Stimulated activated CD8-positive, alpha-beta memory T cell treated with anti-CD3 and anti-CD28 coated beads, Interleukin-12 subunit alpha, Interleukin-12 subunit beta, amount 100 ng/mL, for 4 hours (primary cell): ENCODE measurements at places on chromosomes 5 and 9.

DNA sequence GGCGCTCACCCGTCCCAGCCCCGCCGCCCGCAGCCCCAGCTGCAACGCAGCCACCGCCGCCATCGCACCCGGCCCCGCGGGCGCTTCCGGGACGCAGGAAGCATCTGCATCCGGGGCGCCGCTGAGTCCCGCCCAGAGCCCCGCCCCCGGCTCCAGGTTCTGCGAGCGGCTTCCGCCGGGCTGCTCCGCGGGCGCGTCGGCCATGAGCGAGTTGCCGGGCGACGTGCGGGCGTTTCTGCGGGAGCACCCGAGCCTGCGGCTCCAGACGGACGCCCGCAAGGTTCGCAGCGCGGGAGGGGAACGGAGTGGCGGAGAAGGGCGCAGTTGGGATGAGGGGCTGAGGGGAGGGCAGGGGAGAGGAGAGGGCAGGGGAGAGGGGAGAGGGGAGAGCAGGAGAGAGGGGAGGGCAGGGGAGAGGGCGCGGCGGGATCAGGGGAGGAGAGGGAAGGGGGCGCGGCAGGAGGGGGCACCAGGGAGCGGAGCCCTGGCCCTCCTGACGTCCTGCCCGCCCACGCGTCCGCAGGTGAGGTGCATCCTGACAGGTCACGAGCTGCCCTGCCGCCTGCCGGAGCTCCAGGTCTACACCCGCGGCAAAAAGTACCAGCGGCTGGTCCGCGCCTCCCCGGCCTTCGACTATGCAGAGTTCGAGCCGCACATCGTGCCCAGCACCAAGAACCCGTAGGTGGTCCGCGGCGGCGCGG, at the start of the genes SURF1 and SURF2:
SURF1 (minus strand) TSS at position 97 of the 701 bp plus-strand sequence; CDS start at position 63, 34 bp downstream.
SURF2 (plus strand) TSS at position 160 of the 701 bp plus-strand sequence; CDS start at position 203, 43 bp downstream.
- peak; percentile 80 for DNase-seq

DNA sequence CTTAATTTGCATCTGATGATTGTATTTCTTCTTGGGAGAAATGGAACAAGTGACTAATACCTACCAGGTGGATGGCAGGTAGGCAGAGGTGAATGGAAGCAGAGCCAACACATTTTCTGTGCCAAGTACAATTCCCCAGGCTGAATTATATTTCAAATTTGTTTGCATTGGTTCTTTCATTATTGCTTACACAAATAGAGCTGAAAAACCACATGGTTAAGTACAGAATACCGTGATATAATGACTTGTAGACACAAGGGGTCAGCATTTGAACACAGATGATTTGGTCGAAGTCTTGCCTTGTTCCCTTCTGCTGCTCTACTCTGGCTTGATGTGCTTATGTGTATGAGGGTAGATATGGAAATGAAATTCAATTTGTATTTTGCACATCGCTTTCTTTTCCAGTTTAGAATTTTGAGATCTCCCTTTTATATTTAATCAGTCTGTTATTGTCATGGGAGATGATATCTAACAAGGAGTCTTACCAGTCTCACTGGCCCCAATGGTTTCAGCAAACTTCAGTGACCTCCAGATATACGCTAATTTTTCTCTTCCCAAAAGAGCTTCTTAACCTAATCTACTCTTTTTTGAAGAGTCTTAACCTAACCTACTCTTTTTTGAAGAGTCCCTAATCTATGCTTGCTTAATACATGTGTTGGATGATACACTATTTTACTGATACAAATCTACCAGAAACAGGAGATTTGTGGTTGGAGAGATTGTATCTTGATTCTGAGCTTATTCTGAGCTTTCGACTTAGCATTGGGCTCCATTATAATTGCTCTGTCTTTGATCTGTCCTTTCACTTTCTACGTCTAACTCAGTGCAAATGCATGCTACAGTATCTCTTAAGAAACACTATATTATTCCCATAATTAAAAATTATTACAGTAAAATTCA, 88.1 kb downstream of the PCSK1 start:
- no peak for DNase-seq

DNA sequence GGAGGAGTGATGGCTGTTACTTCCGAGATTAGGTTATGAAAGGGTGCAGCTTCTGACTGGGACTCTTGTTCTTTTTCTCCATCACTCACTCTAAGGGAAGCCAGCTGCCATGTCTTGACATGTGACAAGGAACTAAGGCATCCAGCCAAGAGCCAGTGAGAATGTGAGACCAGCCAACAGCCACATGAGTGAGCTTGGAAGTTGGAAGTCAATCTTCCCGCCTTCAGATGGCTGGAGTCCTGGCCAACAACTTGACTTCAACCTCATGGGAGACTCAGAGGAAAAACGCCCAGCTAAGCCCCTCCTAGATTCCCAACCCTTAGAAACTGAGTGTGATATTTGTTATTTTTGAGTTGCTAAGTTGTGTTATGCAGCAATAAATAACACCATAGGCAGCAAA, 201.1 kb downstream of the SNX18 start:
- no peak for DNase-seq

DNA sequence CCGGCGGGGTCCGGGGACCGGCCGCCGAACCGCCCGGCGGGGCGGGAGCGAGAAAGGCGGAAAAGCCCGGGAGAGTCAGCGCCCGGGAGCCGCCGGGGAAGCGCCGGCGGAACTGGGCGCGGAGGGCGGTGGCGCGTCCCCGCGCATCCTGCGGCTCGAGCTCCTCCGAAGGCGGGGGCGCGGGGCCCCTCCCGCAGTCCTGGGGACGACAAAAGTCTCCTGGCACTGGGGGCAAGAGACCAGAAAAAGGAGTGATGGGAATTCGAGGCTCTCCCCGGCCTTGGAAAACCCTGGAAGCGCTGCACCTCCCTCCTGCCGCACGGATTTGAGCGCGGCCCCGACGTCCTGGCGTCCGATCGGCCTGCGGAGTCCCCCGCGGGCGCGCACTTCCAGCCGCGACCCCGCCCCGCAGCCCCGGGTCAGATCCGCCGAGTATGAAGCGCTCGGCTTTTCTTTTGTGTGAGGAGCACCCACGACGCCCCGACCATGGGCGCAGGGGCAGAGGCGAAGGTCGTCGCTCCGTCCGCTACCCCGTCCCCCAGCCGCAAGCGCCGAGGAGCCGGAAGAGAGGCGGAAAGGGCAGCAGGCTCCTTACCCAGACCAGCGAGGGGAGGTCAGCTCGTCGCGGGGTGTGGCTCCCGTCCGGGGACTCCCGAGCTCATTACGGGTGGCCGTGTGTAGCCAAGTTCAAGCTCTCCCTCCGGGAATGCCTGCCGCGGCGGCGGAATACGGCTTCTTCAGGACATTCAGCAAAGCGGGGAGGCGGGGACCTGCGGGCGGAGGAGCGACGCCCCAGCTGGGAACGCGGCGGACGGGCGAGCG, at the start of gene EPB41L4A:
EPB41L4A (minus strand) TSS at position 114 of the 822 bp plus-strand sequence. CDS start 238 bp downstream, outside the sequence.
- DNase-seq: no peak

DNA sequence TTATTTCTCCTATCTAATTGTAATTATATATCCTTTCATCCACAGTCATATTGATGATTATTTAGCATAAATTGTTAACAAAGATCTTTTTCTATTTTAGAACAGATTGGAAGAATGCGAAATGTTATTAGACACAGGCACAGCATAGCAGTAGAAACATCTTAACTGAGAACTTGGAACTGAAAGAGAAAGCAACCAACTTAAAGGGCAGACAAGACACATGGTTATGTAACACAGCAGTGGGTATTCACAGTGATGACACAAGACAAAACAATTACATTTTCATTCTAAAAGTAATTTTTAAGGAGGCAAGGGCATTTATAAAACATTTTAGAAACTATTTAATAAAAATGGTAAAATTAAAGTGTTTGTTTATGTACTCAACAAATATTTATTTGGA, 57.7 kb upstream of the MEF2C start:
- no peak for DNase-seq

GRCh38 chr9:98923451-98924123, 20.1 kb upstream of the COL15A1 start:
- DNase-seq: no peak

DNA sequence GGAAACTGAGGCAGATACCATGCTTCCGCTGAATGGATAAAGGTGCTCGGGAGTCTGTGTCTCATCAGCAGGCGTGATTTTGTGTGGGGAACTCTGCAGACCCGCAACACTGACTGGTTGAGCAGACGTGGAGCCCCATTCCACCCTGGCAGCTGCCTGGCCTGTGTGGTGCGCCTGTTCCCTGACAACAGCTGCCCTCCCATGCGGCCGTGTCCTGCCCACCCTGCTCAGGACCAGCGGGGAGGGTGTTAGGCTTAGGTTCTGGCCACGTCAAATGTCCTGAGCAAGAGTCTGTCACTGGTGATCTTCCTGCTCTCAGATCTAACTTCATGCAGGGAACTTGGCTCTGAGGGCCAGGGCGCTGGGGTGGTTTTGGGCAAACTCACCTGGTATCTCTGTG, 417.7 kb upstream of the IRX4 start:
- DNase-seq: no peak

- no peak for DNase-seq
These were observed 54.3 kb downstream of the GRAMD2B start for GRCh38 chr5:126477294-126478117.

DNA sequence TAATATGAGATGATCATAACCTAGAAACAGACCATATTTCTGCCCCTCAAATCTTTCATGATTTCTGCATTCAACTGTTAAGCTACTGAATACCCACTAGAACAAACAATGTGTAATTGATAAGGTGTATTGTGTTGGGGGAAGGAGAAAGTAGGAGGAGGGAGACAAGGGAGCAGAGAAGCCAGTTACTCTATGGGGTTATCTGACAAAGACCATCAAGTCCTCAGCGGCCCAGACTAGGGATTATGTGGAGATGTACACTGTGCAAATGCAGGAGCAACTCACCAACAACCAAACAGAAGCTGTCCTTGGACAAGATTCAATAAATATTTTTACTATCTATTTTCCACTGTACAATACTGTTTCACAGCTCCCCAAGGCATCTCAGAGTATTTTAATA, 2.7 kb downstream of the NRG2 start:
- DNase-seq: no peak

DNA sequence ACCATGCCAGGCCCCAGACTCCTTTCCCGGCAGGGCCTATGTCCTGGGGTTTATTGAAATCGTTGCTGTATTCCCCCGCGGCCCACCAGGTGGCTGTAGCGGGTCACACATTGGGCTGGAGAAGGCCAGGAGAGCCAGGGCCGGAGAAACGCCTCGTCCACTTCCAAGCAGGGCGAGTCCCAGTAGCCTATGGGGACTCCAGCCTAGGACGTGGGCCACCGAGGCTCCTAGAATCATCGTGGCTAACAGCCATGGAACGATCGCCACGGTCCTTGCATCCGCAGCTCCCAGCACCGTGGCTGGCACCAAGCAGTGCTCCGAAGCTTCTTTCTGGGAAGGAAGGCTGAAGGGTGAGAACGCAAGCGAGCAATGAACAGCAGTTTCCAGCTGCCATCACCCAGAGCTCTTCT, 87.7 kb downstream of the ENTREP1 start:
- no peak for DNase-seq

- no peak for DNase-seq
These were observed 37.5 kb downstream of the PSMB7 start for GRCh38 chr9:124377551-124378406.

GRCh38 chr5:30874241-30875034, 319.0 kb upstream of the CDH6 start:
- no peak for DNase-seq

DNA sequence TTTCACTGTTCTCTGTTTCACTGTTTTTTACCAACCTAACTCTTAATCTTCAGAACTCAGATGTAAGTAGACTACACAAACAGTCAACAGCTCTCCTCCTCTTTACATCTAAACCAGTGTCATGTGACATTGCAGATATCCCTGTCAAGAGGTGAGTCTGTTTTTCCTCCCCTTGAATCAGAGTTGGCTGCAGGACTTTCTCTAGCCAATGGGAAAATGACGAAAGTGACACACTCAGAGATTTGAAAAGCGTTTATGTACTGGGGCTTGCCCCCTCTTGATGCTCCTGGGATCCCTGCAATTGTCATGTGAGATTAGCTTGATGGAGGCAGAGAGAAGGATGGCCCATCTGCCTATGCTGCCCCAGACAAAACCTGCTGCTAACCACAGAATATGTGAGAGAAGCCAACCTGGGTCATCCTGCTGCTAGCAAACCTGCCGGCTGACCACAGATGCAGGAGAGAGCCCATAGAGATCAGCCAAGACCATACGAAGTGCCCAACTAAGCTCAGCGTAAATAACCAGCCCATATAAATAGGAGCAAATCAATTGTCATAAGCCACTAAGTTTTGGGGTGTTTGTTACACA, 111.1 kb downstream of the ASTN2 start:
- DNase-seq: no peak

GRCh38 chr5:150377964-150378694, 20.6 kb downstream of the TCOF1 start:
- DNase-seq: no peak

DNA sequence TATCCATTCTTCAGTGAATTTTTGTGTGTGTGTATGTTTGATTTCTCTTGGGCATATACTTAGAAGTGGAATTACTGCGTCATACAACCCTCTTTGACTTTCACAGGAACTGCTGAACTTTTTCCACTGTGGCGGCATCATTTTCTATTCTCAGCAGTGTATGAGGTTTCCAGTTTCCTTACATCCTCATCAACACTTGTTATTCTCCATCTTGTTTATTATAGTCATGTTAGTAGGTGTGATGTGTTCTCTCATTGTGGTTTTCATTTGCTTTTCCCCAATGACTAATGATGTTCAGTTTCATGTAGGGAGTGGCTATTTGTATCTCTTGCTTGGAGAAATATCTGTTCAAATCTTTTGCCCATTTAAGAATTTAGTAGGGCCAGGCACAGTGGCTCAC, 2.6 kb downstream of the ZNF79 start:
- no peak for DNase-seq

GRCh38 chr5:173691931-173692330, 75.5 kb upstream of the BOD1 start:
- DNase-seq: no peak

GRCh38 chr5:15260356-15261268, 239.4 kb upstream of the FBXL7 start:
- no peak for DNase-seq

DNA sequence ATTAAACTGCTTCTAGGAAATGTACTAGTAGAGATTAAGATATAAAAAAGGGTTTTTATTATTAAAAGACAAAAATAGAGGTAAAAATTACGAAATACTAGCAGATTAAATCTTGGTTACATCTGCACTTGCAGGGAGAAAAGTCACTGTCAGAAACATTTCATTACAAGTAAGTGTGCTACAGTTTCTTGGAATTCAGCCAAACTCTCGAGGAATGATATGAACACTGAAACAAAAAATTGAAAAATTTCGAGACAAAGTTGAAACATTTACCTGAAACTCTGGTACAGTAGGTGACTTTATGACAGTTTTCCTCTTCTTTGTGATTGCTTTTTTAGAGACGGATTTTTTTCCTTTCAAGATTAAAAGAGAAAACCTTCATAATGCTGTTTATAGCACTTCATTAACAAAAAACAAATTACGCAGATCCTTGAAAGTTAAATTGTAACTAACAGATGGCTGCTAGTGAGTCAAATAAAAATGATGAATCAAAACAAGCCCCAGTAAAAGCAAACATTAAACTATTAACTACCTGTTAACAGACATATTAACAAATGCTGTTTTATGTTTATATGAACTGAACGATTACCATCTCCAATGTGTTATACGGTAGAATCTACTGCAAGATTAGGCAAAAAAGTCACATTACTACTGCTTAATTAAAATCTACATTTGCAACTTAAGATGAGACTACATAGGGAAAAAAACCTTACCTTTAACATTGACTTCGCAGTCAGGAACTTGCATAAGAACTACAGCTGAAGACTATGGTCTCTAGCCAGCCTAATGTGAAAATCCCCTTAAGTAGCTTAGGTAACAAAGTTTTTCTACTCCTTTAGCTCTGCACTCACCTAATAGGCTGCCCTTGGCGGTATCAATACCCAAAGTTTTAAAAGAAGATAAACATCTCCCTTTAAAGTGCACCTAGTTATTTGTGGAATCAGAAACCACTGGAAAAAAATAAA, 61.4 kb downstream of the RANBP6 start:
- no peak for DNase-seq
